ENCODE measurements at places on chromosomes 5 and 9.

DNA sequence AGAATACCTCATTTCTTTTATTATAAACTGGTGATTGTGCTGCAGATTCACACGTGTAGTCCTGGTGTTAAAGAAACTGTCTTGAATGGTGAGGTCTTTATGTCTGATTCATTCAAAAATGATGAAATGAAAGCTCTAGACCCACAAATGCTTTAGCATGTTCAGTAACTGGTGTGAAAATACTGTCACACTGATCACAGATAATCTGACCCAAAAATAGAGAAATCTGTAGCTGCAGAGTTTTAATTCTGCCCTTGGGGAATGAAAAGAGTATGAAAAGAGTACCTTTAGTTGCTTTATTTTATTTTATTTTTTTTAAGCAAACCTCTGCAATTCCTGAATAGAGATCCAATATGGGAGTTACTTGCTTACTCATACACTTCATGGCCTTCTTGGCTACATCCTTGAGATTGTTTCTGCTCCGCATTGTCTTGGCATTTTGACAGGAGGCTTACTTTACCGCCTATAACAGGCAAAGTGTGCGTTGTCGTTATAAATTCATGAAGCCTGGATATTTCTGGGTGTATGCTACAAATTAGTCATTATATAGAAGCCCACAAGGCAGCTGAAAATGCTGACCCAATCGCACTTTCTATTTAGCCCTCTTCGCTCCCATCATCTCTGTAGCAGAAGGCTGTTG, 2.7 kb downstream of the RGMB start:
- DNase-seq: no peak

GRCh38 chr5:36644727-36645126, 38.3 kb downstream of the SLC1A3 start:
- DNase-seq: no peak

DNA sequence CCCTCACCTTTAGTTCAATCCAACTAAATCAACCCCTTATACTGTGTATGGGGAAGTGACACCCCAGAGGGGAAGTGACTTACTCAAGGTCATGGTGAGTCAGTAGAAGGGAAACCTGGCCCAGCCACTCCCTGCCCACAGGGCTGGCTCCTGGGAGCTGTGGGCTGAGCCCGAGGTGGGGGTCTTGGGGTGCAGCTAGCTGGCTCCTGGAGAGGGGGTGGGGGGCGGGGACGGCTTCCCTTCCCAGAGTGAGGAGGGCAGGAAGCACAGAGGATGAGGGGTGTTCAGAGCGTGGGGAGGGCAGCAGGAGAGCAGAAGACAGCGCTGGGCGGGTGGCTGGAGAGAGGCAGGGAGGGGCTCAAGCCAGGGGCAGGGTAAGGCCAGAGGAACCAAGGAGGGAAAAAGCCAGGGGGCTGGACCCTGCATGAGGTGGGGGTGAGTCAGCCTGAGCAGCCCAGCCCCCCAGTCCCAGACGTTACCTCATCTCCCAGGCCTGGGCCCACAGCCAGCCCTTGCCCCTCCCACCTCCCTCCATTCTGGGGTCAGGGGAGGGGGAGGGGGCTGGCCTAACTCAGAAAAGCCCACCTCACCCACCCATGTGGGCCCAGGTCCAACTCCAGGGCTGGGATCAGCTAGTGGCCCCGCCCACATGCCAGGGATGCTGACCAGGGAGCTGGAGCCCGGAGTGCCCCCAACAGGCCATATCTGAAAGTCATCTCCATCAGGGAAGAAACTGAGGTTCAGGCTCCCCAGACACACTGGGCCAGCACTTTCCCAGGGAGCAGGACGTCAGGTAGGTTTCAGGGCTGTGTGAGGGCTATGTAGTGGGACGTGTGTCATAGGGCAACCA, 2.8 kb downstream of the PDLIM7 start:
- no peak for DNase-seq

DNA sequence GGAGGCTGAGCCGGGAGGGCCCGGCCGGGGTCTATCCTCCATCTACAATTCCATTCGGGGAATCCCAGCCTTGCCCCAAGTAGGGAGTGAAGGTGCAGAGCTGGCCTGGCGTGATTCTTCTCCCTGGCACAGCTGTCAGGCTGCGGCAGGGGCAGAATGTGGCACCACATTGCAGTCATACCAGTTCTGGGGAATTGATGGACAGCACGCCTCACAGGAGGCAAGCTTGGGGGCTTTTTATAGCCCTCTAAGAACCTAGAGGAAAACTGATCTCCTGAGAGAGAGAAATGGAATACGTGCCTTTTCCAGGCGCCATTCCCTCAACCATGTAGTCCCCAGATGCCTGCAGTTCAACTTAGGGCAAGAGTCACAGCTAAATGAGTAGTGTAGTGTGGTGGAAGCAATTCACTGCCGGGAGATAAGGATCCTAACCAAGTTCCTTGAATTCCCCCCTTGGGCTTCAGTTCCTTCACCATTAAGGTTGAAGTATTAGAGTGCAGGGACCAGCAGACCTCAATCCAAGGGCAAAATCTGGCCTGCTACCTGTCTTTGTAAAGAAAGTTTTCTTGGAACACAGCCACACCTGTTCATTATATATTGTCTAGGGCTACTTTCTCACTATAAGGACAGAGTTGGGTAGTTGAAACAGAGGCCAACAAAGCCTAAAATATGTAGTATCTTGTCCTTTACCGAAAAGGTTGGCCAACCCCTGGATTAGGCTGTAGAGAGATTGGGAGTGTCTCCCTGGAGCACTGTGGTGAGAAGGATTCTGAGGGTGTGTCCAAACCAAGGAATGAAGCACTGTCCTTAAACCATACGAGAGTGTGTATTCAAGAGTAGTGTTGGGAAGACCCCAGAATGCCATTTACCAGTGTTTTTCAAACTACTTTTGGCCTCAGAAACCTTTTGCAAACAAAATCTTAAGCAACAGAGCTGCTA, 10.6 kb downstream of the AFAP1L1 start:
- DNase-seq: no peak

DNA sequence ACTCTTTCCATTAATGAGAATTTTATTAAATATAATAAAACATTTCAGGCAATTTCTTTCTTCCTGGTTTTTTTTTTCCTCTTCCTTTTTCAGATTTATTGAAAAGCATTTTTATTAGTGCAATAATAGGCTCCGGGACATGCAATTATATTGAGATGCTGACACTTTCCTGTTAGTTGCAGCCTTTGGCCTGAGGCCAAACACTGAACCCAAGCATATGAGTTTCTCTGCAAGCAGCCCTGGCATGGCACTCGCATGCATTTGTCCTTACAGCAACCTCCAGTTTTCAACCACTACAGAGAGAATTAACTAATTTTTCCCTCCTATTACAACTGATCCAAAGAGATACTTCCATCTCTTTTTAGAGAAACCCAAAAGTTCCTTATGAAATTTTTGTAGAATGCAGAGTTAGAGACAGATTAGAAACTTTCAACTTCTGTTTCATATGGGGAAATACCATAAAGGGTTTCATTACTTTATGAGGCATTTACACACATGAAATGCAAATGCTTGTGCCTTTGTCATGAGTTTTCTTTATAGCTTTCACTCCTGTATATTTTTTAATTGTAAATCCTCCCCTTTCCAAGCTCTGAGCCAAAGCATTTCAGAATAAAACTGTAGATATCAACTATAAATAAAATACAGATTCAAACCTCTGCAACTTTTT, 183.0 kb downstream of the CETN3 start:
- DNase-seq: no peak

DNA sequence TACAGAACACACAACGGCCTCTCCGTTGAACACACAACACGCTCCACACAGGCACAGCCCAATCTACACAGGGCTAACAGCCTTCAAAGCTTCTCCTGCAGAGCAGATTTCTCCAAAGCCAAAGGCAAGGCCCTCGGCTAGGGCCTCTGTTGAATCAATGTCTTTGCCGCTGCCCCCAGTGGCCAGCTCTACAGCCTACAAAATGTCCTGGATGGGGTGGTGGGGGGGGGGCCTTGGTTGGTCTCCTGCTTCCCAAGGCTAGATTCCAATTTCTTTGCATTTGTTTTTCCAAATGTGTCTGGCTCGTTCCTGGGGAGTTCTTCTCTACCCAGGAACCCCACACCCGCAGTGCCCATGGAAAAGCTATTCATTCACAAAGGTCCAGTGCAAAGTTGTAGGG, 167.2 kb downstream of the PAX5 start:
- no peak for DNase-seq

- DNase-seq: no peak
These were observed 376.1 kb downstream of the EFNA5 start for GRCh38 chr5:107294669-107295068.

DNA sequence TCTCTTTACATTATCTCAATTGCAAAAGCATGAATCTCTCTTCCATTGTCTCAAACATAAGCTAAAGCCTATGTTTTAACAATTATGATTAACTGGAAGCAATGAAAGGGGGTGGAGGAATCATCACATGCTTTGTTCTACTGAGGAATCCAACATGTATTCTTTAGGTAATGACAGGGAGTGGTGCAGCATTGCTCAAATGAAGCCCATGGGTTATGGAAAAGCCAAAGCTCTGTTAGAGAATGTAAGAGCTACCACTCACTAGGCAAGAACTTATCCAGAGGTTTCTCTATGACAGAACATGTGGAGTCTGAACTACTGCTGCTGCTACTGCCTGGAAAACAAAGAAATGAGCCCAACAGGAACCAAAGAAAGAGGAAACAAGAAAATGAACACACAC, 28.7 kb downstream of the KIF3A start:
- DNase-seq: no peak

GRCh38 chr5:132272311-132273210, 15.1 kb downstream of the PDLIM4 start:
- peak; percentile 64 for DNase-seq

GRCh38 chr9:97046228-97046627, 7.3 kb upstream of the CTSV start:
- no peak for DNase-seq

DNA sequence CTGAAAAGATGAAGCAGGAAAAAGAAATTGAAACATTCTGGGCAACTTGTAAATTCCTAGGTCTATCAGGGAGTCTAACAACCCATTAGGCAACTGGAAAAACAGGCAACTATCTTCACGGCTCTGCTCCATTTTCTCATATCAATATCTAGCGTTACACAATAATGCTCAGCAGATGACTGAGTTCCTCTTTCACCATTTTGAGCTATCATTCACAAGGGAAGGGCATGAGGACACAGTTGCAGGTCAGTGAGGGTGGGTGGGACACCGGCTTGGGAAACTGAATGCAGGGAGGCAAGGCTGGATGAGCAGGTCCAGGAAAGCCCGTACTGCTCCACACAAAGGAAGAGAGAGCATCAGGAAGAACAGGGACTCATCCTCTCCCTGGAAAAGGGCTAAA, 67.0 kb downstream of the FRMD3 start:
- no peak for DNase-seq

GRCh38 chr5:102718819-102719218, 36.3 kb upstream of the PAM start:
- DNase-seq: no peak

DNA sequence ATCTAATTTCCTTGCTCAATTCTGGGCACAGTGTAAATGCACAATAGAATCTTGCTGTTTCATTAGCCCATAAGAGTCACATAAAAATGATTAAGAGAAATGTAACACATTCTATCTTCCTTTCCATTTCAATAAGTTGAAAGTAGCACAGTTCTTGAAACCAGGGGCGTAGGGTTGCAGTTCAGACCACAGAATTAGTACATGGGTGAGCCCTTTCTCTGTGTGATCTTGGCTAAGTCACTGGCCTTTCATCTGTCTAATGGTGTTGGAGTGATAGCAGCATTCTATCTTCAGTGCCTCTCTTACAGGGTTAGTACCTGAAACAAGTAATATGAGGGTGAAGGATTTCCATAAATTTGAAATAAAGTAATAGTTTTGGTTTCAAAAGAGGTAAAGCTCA, 445.3 kb upstream of the ZNF462 start:
- DNase-seq: no peak

- DNase-seq: no peak
These were observed 985.7 kb upstream of the WWC1 start for GRCh38 chr5:167305591-167306213.

DNA sequence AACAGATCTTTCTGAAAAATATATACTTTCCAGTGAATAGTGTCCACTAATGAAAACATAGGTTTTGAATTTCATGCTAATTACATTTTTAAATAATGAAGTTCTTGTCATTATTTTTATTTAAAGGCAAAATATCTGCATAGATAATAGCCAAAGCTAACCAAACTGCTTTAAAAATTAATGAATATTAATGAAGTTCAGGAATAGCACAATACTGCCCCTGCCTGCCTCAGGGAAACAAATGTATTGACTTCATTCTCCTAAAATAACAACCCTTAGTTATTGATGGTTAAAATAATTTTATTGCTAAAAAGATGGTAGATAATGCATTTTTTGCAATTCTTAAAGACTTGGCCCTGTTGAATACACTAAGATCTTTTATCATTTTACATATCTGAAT, 103.6 kb upstream of the SSBP2 start:
- DNase-seq: no peak

DNA sequence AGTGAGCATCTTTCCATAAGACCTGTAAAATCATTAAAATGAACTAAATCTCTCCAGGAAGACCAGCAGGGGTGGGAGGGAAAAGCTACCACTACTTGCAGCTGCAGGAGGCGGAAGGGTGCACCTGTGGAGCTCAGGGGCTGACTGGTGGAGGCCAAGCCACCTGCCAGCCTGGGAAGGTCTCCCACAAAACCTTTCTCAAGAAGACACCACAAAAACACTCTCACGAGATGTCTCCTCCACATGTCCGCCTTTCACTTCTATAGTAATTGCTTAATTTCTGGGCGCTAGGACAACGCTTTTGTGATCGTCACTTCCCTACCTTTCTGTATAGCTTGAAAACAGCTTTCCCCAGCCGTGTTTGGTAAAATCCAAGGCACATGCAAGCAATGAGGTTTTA, 114.4 kb downstream of the ROR2 start:
- DNase-seq: no peak

- DNase-seq: no peak
These were observed 53.9 kb upstream of the RORB start for GRCh38 chr9:74443036-74443750.

DNA sequence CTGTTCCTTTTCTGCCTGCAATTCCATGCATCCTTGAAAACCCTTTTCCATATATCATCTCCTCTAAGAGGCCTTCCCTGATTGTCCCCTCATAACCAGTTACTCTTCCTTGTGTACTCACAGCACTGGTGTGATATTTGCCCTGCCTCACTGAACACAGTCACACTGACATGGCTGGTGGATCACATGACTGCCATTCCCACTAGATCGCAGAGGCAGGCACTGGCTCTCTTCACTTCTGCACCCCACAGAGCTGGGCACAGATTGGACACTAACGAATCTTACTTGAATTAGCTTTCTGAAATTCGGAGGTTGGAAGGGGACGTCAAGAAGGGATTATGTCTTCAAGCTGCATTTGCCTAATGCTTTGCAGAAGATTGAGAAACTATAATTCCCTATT, 208.0 kb downstream of the PAPPA start:
- DNase-seq: no peak

DNA sequence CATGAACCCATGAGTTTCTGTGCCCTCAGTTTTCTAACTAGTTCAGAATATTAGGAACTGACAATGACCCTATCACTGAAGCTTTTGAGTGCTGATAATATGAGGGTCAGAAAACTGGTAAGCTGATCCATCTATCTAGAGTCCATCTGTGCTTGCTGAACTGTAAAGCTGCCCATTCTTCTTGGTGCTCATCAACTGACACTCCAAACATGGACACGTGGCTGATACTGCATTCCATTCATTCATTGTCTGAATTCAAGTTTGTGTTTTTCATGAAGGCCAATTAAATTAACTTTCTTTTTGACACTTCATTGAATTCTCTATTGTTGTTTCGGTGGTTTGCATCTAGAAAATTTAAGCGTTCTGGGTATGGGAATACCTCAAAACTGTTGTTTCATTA, 17.6 kb downstream of the NREP start:
- DNase-seq: no peak

GRCh38 chr9:83978992-83979811, 813 bp downstream of the HNRNPK start:
- peak; percentile 91 for DNase-seq
